ENCODE measurements at places on chromosomes 12 and 14.

- no peak for DNase-seq
Measured at GRCh38 chr14:38839694-38840365, 263.2 kb downstream of the SEC23A start.

DNA sequence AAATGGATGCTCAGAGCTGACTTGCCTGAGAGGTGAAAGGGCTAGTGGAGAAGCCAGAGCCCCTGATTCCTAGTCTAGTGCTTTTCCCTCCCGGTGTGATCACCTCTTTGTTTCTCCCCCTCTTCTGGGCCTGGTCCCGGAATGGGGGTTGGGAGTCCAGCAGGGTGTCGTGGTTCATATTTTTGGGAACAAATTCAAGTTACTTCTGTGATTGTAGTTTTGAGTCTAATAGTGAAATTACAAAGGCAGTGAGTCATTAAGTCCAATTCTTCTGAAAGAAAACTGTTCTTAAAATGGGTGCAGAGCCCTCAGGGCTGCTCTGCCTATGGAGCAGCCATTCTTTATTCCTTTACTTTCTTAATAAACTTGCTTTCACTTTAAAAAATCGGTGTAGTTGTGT lies 7.6 kb downstream of the SUSD6 start:
- DNase-seq, result no peak

DNA sequence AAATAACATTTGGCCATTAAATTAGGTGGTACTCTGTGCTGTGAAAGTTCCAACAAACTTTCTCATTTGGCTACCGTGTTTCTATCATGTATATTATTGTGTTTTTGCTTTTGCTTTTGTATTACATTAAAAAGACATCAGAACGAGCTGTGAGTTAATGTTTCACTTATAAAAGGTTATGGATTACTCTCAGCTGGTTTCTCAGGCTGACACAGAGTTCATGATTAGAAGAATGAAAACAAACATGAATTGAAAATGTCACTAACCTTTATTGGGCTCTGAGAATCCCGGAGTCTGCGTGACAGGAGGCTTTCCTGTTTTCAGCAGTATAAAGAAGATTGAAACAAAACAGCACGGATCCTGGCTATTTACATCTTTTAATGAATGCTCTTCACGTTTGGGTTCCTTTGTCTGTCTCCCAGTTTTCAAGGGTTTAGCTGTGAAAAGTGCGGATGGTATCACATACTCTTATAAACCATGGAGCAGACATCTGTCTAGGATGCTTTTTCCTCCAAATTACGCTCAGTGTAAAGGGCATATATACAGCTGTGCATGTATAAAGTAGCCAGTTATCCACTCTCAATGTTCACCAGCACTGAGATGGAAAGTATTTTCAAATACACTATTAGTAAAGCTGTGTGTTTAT lies 153.6 kb downstream of the PTCSC3 start:
- DNase-seq, result no peak

GRCh38 chr12:130573235-130573634 lies 142.9 kb downstream of the RIMBP2 start:
- DNase-seq, result no peak

- no peak for DNase-seq
Measured at GRCh38 chr12:116241157-116241759, 36.2 kb downstream of the MED13L start.

Data from NCI-H82 (cell line).